Activated naive CD4-positive, alpha-beta T cell treated with anti-CD3 and anti-CD28 coated beads, Interleukin-2, amount 10 ng/mL, durations not matched to agents 7 days and 5 days (primary cell): ENCODE measurements at places on chromosomes 13 and 19.

DNA sequence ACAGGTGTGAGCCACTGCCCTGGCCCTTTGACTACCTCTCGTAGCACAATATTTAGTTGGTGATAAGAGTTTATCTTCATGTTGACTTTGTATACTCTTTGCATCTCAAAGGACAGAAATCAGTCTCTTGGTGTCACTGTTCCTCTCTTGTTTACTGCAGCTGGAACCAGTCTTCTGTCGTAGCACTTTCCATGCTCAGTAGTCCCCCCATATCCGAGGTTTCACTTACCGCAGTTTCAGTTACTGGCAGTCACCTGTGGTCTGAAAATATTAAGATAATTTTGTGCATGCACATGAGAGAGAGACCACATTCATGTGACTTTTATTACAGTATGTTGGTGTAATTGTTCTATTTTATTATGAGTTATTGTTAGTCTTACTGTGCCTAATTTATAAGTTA, 49.1 kb downstream of the WASF3 start:
- DNase-seq = no peak

DNA sequence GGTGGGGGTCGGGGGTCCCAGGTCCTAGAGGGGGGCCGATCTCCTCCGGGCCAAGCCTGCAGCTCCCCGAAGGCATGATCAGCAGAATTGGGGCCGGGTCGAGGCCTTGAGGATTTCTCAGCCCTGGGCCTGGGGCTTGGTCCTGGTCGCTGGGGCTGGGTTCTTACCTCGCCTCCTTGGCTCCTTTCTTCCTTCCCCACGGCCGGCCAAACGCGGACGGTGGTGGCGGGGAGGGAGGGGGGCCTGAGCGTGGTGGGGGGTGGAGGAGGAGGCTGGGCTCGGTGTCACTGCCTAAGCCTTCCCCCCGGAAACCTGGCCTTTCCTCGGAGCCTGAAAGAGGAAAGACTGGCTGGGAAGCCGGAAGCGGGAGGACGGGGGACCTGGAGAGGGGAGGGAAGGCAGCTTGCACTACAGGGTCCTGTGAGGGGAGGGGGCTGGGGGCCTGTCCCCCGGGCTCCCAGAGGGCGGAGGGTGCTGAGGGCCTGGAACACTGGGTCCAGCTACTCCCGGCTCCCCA, at the start of gene ZNF579:
Gene ZNF579, minus strand, starts transcription at position 221 of the 517 bp plus-strand sequence. CDS start 1,209 bp downstream, outside the sequence.
- peak; percentile 83 for DNase-seq

- DNase-seq = peak; percentile 71
Measured at GRCh38 chr19:23283925-23284324, 33.7 kb upstream of the ZNF724 start.

DNA sequence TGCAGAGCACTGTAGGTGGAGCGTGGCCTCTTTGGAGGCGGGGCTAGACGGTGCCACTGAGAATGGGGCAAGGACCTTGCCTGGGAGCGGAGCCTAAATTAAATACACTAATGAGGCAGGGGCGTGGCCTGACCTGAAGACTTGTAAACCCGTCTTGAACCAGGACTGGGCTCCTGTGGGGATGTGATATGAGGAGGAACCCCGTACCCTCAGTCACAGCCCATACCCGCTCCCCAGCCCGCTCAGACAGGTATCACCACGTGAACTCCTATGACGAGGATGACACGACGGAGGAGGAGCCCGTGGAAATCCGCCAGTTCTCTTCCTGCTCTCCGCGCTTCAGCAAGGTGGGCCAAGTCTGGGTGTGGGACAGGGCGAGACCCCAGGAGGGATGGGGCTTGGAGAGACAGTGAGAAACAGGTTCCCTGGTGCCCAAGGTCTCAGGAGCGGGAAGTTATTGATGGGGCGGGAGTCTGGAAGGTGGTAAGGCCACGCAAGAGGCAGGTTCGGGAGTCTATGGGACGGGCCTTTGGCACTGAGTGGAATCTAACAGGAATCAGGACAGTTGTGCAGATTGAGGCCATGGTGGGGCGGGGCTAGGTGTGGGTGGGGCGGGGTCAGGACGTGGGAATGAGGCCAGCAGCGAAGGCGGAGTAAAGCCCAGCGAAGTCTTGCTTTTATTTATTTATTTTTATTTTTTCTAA, 14.7 kb downstream of the DNASE2 start:
- DNase-seq = no peak

DNA sequence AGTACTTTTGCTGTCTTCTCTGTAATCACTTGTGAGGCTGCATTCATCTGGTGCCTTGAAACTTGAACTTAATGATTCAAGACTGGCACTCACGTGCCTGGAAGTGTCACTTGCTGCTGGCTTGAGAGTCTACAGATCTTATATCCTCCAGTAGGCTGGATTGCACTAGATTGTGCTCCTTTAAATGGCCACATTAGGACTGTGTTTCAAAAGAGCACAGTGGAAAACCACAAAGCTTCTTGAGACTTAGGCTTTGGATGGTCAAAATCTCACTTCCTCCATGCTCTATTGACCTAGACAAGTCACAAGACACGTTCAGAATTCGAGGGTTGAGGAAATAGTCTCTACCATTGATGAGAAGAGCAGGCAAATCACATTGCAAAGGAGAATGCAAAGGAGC, 1278.8 kb upstream of the MIR17HG start:
- DNase-seq = no peak

- DNase-seq = no peak
Measured at GRCh38 chr19:18849838-18850400, 18.2 kb downstream of the UPF1 start.

GRCh38 chr13:80740071-80740470, 399.1 kb upstream of the SPRY2 start:
- no peak for DNase-seq

DNA sequence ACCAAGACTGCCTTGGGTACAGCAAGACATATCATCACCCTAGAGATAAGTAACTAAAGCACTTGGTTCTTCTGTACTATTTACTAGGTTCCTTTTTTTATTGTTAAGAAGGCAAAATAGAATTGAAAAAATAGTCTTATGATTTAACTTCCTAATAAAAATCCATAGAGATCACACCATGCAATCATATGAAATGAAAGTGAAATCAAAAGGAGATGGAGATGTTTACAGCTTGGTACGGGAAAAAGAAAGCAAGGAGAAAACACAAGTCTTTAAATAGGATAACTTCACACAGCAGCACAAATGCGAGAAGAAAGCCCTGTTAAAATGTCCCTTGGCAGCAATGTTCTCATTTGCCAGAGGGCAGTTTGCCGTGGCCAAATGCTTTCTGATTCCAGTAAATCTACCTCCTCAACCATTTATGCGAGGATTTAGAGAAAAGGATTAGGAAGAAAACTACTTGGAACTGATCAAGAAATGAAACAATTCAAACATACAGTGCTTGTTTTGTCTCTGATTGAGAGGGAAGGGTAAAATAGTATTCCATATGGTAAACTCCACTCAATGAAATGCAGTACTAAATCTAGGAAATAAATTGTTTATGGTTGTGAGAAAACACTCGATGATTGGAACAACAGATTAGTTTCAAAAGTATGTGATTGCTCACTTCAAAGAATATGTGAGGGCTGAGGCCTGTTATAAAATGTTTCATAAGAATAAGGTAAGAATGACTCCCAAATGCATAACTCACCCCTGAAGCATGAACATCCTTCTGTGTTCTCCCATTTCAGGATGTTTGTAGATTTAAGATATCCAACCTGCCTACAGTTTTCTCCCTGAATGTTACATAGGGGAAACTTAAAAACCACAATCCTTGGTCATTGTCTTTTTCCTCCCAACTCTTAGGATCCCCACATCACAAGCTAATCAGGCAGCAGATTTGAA, 487.8 kb downstream of the DACH1 start:
- no peak for DNase-seq

GRCh38 chr13:33322543-33322809, 36.9 kb upstream of the STARD13 start:
- DNase-seq = no peak

- no peak for DNase-seq
Measured at GRCh38 chr13:109647053-109647452, 139.3 kb downstream of the IRS2 start.
